ENCODE measurements at places on chromosomes 3 and 15.

GRCh38 chr3:174016186-174016585 lies 618.6 kb downstream of the NLGN1 start:
- DNase-seq = no peak

DNA sequence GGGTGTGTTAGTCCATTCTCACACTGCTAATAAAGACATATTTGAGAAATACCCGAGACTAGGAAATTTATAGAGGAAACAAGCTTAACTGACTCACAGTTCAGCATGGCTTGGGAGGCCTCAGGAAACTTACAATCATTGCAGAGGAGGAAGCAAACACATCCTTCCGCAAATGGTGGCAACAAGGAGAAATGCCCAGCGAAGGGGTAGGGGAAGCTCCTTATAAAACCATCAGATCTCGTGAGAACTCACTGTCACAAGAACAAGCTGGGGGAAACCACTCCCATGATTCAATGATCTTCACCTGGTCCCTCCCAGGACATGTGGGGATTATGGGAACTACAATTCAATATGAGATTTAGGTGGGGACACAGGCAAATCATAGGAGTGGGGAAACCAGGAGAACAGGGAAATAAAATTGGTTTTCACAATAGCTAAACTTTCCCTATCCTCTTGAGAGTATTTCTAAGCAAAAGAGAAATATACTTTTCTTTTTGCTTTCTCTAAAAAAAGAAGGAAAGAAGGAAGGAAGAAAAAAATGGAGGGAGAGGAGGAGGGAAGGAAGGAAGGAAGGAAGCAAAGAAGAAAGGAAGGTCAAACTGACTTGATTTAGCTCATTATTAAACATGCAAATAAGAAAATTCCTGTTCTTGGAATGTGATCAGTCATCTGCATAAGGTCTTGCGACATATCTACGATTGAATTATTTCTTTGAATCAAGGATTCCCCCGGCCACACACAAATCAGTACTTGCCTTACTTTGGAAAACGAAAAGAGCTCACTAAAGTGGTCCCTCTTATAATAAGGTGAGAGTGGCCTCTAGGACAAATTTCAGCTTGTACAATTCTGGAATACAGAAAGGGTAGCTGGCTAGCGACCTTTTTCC lies 75.2 kb downstream of the LIPC start:
- DNase-seq = no peak

GRCh38 chr3:125261031-125261430 lies 48.5 kb upstream of the SLC12A8 start:
- DNase-seq = no peak

- DNase-seq = no peak
These were observed 29.3 kb upstream of the XYLB start for GRCh38 chr3:38317192-38317759.

- DNase-seq = no peak
These were observed 20.5 kb upstream of the MUC20 start for GRCh38 chr3:195700319-195700718.

- DNase-seq = no peak
These were observed 33.6 kb upstream of the PLSCR5 start for GRCh38 chr3:146638718-146639117.

DNA sequence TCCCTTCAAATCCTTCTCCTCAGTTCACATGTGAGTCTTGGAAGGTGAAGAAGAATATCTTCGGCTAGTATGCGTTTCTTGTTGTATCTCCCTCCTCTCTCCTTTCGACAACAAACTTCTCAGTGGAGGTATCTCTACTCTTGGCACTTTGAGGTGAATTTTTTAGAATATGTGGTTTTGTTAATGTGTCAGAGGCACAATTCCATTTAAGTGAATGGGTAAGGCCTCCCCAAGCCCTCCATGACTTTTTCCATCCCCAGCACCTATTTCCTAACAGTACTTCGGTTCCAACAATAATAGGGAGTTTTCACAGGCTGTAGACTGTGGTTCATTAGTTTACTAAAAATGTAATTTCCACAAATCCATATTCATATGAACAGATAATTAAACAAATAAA lies 74.2 kb downstream of the TM4SF4 start:
- DNase-seq = no peak

DNA sequence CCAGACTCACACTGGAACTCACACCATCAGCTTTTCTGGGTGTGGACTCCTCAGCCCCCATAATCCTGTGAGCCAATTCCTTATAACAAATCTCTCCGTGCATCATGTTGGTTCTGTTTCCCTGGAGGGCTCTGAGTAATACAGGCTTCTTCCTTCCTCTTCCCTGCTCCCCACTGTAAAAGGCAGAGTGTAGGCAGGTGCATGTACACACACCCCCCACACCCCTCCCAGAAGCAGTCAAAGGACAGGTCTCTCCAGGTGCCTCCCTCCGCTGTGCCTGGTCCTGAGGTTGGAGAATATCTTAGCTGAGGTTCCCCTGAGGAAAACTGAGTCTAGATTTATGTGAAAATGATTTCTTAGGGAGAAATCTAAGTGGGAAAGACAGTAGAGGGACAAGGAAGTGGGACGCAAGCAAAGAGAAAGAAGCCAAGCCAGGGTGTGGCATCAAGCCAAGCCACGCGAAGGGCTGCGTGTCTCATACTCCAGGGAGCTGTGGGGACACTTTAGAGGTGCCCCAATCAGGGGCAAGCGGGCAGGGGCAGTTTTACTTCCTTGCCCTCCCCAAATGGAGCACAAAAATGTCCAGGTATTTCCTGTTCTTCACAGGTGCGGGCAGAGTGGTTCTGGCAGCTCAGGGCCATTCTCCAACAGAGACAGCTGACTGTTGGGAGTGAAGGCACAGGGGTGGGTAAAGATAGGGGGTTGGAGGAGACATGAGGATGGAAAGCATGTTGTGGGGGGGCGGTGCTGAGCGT lies 86.6 kb downstream of the HMG20A start:
- DNase-seq = no peak

GRCh38 chr15:66251065-66251789 lies 2.3 kb downstream of the MEGF11 start:
- DNase-seq = no peak

DNA sequence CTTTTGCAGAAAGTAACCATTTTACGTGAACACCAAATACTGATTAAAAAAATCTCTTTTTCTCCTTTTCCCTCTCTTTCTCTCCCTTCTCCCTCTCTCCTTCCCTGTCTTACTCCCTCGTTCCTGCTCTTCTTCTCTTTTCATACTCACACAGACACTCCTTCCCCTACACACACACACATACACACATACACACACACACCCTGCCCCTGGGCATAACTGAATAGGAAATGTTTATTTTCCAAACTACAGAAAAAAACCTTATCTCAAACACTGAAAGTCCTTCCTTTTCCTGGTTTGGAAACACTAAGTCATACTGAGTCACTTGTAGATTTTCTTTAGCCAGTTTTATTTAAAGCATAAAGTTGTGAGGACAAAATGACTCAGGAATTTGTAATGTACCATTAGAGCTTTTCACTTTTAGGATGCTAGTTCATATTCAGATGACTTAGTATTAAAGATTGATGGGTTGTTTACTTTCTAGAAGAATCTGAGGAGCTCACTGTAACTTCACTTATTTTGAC lies 62.4 kb downstream of the MBNL1 start:
- DNase-seq = no peak

DNA sequence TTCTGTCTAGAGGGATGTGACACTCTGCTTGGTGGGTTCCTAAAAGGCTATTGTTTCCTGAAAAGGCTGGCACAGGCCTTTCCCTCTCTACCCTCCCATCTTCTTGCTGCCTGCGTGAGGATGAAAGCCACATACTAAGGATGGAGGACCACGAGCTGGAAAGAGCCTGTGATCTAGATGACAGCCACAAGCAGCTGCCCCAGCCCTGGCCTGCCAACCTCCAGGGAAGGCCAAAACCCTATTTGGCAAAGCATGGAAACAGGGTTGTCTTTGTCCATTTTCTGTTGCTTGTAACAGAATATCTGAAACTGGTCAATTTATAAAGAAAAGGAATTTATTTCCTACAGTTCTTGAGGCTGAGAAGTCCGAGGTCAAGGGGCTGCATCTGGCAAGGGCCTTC lies 144.5 kb downstream of the FBLN2 start:
- no peak for DNase-seq

- DNase-seq = no peak
These were observed 1560.4 kb downstream of the OTOL1 start for GRCh38 chr3:163056874-163057497.

GRCh38 chr3:23440416-23441294 lies 237.5 kb downstream of the UBE2E2 start:
- no peak for DNase-seq

DNA sequence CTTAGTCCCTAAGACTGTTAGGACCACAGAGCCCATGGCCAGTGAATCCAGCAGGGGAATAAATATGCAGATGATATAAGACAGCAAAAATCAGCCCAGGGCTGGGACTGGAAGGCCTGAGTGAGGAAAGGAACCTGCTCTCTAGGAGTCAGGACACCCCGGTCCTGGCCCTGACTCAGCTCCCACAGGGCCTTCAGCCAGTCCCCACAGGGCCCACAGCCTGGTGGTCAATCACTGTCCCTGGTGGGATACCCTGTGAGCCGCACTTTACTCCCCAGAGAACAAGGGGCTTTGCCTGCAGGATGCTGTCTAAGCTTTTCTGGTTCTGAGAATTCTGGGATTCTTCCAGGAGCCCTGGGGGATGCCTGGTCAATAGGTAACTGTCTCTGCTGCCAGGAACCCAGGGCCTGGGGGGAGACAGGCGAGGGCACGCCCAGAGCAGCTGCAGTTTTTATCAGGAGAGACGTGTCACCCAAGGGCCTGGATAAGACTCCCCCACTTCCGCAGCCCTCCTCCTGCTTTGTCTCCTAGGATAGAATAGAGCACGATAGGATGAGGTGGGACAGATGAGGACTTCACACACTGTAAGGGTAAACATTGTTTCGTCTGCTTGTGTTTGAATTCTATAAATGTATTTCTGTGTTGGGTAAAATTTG lies 49.5 kb upstream of the MCF2L2 start:
- DNase-seq = no peak

DNA sequence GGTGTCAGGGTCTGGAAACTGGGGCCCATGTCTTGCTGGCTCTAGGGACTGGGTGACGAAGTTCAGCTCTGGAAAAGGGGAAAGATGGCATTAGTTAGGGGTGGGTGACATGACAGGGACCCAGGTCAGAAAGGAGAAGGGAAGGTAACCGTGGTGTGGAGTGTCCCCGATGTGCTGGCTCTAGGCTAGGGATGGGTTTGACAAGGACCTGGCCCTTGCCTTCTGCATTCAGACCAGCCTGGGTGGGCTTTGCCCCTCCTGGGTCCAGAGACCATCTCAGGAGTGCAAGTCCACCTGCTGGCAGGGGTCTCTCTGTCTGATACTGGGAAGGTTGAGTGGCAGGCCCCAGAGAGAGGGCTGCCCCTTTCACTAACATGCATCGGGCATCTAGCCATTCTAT lies 28.7 kb upstream of the ATP2B2 start:
- DNase-seq = no peak

GRCh38 chr3:26807272-26807671 lies 184.7 kb downstream of the LRRC3B start:
- no peak for DNase-seq

- no peak for DNase-seq
These were observed 52.3 kb downstream of the PGPEP1L start for GRCh38 chr15:98955331-98955730.

DNA sequence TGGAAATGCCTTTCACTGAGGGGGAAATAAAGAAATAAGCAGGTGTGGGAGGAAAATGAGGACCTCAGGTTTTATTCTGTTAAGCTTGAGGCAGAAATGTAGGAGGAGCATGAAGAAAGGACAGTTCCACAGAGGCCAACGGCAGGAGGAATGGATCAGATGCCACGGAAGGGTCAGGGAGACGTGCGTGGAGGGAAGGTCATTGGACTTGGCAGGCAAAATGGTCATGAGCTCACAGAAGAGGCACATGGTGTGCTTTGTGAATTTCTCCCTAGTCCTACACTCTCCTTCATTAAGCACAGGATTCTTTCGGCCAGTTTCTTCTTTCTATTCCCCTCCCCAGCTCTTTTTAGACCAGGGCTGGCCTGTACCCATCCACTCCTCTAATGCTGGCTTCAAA lies 32.5 kb upstream of the THSD4 start:
- no peak for DNase-seq

DNA sequence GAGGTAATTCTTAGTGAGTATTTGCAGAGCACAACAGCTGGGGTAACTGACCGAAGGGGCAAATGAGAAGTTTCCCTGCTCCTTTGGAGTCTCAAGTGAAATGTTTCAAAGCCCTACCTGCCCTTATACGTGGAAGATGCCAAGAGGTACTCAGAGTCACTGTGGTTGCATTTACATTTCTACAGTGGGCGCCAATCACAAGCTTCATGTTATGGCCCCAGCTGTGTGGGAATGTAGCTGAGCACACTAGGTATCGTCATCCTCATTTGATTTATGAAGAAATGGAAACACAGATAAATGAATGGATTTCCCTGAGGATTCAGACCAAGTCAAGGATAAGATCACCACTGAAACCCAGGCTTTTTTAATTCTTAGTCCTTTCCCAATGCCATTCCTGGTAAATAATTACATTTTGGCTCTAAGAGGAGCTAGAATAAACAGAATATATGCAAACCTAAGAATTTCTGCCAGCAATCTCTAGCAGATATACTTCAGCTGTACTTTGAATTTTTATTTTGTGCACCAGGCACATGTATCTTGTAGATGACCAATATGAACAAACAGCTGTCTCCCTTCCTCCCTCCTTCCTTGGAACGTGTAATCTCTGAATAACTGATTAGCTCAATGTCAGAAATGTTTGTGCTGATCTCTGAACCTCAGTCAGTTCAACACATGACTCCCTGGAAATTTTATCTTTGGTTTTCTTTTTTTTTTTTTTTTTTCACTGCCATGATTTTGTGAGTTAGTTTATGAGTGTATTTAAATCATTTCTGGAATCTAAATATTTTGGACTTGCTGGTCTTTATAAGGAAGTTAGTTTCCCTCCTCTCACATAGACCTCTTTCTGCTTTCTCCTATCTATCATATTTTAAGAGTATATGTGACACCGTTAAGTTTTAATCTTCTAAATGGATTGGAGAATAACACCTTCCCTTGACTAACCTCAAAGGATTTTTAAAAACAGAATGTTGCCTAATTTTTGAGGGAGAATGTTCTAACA lies 69.2 kb downstream of the MAP2K5 start:
- DNase-seq = no peak

DNA sequence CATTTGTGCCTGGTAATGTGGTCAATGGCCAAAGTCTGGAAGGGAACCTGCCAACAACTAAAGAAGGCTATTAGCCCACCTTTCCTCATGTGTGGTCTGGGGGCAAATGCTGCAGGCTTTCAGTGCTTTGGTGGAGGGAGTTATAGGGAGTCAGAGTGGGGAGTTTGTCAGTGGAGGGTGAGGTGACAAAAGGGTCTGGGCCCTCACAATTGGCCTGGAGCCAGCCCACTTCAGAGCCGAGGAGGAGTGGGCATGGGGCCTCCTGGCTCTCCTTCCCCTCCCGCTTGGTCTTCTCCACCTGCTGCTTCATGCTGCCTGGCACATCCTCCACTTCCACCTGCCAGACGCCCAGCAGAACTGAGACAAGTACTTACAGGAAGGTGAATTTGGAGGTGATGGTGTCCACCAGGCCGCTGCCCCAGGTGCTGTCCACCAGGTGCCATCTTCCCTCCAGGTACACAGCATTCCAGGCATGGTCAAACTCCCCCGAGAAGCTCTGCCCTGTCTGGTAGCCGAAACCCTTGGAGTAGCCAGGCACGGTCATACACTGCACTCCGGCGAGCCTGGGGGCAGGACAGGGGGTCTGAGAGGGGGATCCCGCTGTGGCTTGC lies 40.9 kb downstream of the KY start:
- no peak for DNase-seq
